ENCODE measurements at places on chromosomes 4 and X. TPM values are rescaled to one million over a fixed set of nuclear protein-coding genes. Genes with fewer than 3 reads are reported as not detected.

- DNase-seq: peak; percentile 40
Measured at GRCh38 chrX:46713672-46714490, 45.0 kb downstream of the SLC9A7 start.

DNA sequence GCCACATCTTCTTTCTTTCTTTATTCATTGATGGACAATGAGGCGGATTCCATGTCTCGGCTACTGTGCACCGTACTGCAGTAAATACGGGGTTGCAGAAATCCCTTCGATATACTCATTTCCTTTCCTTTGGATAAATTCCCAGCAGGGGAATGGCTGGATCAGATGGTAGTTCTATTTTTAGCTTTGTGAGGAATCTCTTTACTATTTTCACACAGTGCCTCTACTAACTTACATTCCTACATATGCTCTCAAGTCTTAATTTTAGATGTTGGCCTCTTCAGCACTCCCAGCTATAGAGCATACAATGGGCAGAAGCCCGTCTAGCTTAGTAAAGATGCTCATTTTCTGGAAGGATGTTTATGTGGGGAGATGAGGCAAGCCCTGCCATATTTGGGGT, 317.4 kb downstream of the ASMT start:
- no peak for DNase-seq

The MAGIX gene
- total RNA-seq: 1.9 TPM

The ARL9 gene
- total RNA-seq: 0.32 TPM

The DDX3X gene
- total RNA-seq: 186 TPM

DNA sequence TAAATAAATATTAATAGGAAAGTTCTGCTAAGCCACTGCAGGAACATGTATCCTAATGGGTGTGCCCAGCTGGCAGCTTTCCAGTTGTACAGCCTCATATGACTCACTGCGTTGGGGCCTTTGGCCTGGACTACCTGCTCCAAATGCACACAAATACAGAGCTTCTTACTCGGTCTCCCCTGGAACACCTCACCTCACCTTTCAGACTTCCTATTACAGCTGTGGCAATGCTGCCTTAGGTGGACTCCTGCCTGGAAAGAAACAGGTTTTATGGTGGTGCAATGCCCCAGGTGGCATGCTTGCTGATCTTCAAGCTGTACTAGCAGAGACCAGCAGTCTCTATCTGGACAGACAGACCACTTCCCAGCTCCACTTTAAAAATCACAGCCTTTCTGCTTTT, 85.7 kb upstream of the EXOC1L start:
- peak; percentile 62 for DNase-seq

- no peak for DNase-seq
Measured at GRCh38 chrX:124346117-124346876, at the start of gene SH2D1A. TSS of gene SH2D1A (plus strand) at chrX:124346563. CDS start at chrX:124346643, 80 bp downstream.

The PDE5A gene
- 109 TPM for total RNA-seq

GRCh38 chrX:129653971-129654651, 645 bp downstream of the APLN start:
- DNase-seq: no peak

DNA sequence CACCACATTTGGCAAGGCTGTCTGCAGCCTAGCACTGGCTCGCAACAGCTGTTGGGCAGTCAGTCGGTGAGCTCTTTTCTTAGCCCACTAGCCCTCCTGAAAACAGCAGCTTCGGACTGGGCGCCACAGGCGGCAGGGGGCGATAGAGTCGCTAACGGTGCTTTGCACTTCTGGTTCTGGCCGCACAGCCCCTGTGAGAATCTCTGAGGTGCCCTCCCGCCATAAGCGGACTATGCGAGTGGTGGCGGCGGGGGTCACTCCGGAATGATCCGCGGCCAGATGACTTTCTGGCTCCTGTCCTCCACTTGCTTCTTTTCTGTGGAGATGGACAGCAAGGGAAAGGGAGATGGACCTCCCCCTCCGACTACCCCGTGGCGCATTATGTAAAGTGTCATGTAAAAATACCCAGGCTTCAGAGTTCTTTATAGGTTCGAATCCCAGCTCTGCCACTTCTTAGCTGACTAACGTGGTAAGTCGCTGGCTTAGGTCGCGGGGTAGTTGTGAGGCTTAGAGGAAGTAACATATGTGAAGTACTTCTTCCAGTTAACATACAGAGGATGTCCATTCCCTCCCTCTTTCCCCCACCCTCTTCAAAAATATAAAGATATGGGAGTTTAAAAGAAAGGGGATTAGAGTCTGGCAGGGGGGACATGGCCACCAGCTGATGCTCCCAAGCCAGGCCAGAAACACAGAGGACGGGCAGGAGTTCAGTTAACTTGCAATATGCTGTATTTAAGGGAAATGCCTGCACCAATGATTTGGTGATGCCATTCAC, 11.0 kb downstream of the ARHGAP36 start:
- DNase-seq: peak; percentile 3

The PRSS48 gene
- not detected for total RNA-seq

The WNK3 gene
- 0.64 TPM for total RNA-seq

The GAGE13 gene
- not detected for total RNA-seq

GRCh38 chr4:2286904-2287593, 25.1 kb upstream of the MXD4 start:
- DNase-seq: peak; percentile 33

DNA sequence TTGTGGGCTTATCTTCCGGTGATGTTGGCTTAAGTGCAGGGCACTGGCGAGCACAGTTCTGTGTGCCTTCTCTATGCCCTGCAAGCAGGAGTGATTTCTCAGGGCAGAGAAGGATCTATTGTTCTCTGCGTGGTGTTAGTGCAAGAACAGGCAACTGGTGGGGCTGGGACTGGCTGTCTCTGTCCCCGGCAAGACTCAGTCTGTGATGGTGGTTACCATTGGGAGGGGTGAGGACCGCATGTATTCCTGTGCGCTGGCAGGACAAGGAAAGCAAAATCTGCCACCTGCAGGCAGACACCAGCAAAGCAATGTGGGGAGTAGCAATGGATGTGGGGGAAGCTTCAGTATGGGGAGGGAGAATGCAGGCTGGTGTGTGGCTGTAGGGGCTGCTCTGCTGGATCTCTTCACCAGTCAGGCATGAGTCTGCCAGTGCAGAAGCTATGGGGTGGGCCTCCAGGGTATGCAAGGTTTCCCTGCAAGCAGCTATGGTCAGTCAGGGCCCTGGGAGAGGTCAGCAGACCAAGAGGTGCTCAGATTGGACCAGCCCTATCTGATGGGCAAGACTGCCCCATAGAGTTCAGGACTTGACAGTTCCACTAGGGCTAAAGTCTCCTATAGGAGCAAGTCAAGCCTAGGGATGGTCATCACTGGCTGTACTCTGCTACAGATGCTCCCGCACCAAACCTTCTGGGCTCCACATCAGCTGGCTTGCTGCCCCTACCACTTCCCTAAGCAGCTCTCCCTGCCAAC, 16.8 kb downstream of the PF4 start:
- peak; percentile 13 for DNase-seq

DNA sequence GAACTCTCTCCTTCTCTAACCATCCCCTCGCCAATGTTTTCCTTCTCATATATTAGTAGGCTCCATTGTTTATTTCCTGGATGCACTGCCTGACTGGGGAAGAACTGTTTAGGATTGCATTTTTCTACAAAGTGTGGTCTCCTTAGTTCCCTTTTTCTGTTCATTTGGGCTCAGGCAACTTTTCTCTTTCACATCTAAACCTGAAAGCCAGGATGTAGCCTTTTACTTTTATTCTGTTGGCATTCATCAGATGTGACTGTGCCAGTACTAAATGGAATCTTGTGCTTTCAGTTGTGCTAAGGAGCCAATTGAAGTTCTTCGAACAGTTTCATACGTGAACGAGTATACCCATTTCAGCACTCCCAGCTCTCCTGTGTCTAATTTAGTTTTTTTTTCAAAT, 59.8 kb downstream of the DDIT4L start:
- no peak for DNase-seq

The CPZ gene
- total RNA-seq: 15.5 TPM

DNA sequence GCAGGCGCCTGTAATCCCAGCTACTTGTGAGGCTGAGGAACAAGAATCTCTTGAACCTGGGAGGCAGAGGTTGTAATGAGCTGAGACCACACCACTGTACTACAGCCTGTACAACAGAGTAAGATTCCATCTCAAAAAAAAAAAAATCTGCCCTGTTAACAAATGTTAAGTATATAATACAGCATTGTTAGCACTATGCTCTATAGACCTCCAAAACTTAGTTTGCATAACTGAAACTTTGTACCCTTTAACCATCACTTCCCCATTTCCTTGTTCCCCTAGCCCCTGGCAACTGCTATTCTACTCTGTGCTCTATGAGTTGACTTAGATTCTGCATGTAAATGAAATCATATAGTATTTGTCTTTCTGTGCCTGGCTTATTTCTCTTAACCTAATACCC, 76.7 kb downstream of the TAB3 start:
- no peak for DNase-seq

- DNase-seq: no peak
Measured at GRCh38 chr4:80096175-80096850, 23.3 kb upstream of the ANTXR2 start.

DNA sequence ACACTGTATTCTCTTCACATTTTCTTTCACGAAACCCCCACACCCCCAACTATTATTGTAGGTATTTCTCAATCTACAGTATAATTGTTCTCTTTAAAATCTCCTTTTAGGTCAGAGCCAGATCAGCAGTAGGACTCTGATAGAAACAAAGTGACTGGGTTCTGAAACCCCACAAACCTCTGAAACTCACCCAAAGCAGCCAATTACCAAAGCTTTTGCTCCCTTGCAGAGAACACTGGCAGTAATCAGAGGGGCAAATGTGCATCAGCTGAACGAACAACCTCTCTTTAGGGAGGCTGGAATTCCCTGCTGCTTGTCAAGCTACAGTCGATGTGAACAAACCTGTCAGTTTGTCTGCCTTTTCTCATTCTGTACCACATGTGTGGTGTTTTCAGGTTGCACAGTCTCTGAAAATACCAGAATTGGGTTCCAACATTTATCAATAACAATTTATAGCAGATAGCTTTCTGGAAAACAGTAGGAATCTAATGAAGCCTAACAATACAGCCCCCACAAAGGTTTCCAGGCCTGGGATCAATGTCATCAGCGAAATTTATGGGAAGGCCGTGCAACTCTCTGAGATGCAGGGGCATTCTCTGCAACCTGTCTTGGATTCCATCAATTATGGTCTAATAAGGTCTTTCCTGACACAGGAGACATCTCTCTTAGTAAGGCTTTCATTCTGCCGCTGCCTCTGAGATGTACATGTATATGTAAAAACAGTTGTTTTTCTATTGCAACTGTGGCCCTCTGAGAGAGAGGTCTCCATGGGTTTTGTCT, 395.9 kb downstream of the GPAT3 start:
- DNase-seq: no peak

The SRPX2 gene
- total RNA-seq: 44.1 TPM

The NIPAL1 gene
- total RNA-seq: 1.6 TPM

- DNase-seq: peak; percentile 71
Measured at GRCh38 chrX:113384628-113385027, 544.0 kb upstream of the AMOT start.

DNA sequence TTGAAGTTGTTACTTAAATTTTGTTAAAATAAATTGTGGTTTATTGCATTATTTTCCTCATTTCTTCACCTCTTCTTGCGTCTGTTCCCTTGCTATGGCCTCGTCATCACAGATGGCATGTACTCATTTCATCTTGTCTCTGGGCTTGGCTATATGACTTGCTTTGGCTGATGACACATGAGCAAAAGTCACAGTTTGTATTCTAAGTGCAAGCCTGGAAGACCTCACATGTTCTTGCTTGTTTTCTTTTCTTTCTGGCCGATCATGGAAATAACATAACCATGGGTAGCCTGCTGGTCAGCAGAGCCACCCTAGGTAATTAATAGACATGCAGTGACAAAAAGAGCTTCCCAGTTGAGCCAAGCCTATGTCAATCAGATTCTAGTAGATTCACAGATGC, 527.9 kb downstream of the SPRY1 start:
- no peak for DNase-seq

DNA sequence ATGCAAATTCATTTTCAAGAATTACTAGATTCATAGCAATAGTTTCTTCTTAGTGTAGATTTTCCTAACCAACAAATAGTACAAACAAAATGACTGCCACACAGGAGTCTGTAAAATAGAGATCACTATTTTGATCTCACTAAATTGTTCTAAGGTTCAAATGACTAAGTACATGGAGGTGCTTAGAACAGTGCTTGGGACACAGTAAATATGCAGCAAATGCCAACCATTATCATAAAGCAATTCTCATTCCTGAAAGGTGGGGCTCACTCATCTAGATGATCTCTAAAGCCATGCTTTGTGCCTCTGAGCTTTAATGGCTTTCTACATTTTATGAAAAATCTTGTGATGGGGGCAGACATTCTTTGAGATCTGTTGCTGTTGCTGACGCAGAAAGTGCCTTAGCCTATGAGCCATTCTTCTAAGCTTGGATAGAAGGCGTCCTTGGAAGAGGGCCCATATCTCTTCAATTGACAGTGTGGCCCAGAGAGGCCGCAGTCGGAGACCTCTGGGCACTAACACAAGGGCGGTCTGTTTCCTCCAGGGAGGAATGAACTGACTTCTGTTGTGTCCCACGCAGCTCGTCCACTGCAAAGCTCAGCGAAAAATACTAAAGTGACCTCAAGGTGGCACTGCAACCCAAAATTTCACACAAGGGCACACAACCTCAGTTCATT, 23.5 kb downstream of the TLR10 start:
- peak; percentile 74 for DNase-seq

The CTAG2 gene
- total RNA-seq: not detected

The TMPRSS11B gene
- total RNA-seq: not detected

The KLB gene
- not detected for total RNA-seq

The MAP9 gene
- total RNA-seq: 11.3 TPM

DNA sequence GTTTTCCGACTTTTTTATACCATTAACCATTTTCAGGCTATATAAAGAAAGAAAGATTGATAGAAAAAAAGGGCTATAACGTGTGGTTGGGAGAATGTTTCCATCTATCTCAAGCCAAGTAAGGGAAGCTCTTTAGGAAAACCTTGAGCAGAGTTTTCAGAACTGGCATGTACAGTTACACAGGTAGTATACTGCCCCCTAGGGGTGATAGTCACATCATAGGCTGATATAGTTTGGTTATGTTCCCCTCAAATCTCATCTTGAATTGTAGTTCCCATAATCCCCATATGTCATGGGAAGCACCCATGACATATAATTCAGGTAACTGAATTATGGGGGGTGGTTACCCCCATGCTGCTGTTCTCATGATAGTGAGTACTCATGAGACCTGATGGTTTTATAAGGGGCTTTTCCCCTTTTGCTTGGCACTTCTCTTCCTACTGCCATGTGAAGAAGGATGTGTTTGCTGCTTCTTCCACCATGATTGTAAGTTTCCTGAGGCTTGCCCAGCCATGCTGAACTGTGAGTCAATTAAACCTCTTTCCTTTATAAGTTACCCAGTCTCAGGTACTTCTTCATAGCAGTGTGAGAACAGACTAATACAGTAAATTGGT, 186.8 kb downstream of the TMA16 start:
- DNase-seq: peak; percentile 22

GRCh38 chr4:119508281-119508680, 120.3 kb downstream of the PDE5A start:
- no peak for DNase-seq

The HTT gene
- total RNA-seq: 65.2 TPM

DNA sequence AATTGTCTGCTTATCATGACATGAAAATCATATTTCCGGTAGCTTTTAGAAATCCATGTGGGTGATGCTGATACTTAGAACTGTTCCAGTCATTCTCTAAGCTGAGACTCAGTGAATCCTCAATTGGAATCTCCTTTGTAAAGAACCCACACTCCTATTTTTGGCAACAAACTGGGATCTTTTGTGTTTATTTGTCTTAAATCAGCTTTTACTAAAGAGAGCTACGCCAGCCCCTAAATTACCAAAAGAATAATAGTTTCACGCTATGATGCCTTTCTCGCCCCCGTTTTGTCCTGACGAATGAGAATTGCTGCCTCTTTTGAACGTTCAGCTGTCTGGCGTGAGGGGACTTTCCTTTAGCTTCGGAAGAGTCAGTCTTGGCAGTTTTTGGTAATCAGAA, 195.9 kb downstream of the SHOX start:
- DNase-seq: no peak

The CSN1S1 gene
- total RNA-seq: not detected
